ENCODE measurements at places on chromosomes 7 and 10. TPM values are rescaled to one million over a fixed set of nuclear protein-coding genes. Genes with fewer than 3 reads are reported as not detected.

The FAM25G gene
- total RNA-seq, result not detected

The BMPER gene
- 1.5 TPM for total RNA-seq

The SVIL gene
- 59.9 TPM for total RNA-seq

The HDAC9 gene
- total RNA-seq, result 5.4 TPM

The KIN gene
- total RNA-seq, result 7.5 TPM

The ARMC3 gene
- total RNA-seq, result 0.13 TPM

All from thyroid gland (tissue), 4 donors.